ENCODE measurements at places on chromosomes 13 and 19.
A peak's percentile ranks its signal among the peaks of the same experiment; 100 is the strongest.

DNA sequence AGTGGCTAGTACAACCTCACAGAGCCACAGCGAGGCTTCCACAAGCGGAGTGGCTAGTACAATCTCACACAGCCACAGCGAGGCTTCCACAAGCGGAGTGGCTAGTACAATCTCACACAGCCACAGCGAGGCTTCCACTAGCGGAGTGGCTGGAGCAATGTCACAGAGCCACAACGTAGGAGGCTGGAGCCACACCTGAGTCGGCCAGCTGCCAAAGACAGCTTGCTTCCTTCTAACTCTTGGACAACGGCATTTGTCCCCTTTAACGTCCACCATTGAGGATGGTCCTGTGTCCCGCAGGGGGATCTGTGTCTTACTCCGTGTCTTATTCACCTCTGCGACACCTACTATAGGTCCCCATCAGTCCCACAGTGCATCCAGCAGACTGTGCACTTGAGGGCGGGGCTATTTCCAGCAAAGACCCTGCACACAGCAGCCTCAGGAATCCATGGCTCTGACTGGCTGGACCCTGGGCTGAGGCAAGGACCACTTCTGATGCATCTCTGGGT lies 3.7 kb downstream of the ZNF787 start:
- DNase-seq, result no peak

DNA sequence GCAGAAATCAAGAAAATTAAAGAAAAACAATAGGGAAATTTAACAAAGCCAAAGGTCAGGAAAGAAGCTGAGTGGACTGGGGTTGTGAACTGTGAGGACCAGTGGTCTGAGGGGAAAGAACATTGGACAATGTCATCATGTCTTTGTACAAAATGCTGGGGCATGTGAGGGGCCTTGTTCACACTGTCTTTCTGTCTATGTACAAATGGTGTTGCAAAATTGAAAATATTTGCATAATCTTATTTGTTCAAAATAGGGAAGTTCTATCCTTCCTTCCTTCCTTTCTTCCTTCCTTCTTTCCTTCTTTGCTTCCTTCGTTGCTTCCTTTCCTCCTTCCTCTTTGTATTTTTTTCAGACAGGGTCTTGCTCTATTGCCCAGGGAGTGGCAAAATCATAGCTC lies 79.2 kb upstream of the SCEL start:
- no peak for DNase-seq

GRCh38 chr19:912181-913079 lies 589 bp downstream of the R3HDM4 start:
- no peak for DNase-seq

- DNase-seq, result peak; percentile 74
Measured at GRCh38 chr13:112177450-112178288, 110.7 kb downstream of the SOX1 start.

- peak; percentile 49 for DNase-seq
Measured at GRCh38 chr19:2309734-2310362, 1.9 kb upstream of the LINGO3 start.
